Amygdala (tissue), 56 donors: ENCODE measurements at places on chromosomes 7 and 10.

- DNase-seq: no peak
These were observed 268.3 kb downstream of the TNS3 start for GRCh38 chr7:47313564-47313963.

DNA sequence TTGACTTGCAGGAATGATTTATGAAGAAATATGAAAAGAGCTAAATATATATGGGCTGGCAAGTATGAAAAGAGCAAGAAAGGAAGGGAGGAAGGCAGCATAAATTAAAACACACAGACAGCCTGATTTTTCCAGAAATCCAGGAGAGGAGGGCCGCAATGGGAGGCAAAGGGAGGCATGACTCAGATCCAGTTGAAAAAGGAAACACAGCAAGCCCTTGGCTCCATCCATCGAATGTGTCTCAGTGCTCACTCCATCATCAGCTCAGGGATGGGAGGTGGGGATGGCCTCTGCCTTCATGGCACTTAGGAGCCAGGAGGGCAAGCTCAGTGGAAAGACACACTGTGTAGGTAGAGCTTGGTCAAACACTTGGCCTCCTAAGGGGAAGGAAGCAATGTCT lies 75.7 kb upstream of the PDZD8 start:
- DNase-seq: no peak

DNA sequence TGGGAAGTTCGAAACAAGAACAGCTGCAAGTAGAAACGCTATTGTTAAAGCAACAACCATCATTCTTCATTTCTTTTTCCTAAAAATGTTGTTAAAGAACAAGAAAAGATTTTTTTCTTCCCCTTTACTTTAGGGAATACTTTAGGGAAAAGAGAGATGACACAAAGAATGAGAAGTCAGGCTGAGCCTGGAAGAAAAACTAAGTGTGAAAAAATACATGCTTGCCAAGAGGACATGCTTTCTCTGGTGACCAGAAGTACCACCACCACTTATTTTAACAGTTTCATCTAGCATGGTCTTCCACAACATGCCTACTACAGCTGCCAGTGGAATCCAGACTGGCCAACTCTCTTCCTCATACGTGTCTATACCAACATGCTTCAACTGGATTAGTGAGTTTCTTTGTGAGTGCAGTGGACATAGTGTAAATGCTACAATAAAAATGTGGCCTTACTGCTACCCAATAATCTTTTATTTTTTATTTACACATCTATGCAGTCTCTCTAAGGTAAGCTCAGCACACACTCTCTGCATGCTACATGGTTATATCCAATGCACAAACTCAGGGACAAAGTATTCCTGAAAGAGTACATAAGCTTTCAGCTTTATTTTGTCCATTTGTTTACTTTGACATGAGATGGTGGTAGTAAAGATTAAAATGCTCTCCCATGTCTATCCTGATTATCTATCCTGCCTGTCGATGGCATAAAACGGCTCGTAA lies 196.2 kb downstream of the TAX1BP1 start:
- DNase-seq: no peak

- DNase-seq: no peak
These were observed 66.9 kb downstream of the NXPH1 start for GRCh38 chr7:8500286-8500685.

- no peak for DNase-seq
These were observed 414.7 kb upstream of the GHITM start for GRCh38 chr10:83724471-83725241.

GRCh38 chr10:122181041-122181732 lies 89.9 kb upstream of the BTBD16 start:
- no peak for DNase-seq

- no peak for DNase-seq
These were observed 8.7 kb downstream of the SLC18A2 start for GRCh38 chr10:117249493-117250093.

DNA sequence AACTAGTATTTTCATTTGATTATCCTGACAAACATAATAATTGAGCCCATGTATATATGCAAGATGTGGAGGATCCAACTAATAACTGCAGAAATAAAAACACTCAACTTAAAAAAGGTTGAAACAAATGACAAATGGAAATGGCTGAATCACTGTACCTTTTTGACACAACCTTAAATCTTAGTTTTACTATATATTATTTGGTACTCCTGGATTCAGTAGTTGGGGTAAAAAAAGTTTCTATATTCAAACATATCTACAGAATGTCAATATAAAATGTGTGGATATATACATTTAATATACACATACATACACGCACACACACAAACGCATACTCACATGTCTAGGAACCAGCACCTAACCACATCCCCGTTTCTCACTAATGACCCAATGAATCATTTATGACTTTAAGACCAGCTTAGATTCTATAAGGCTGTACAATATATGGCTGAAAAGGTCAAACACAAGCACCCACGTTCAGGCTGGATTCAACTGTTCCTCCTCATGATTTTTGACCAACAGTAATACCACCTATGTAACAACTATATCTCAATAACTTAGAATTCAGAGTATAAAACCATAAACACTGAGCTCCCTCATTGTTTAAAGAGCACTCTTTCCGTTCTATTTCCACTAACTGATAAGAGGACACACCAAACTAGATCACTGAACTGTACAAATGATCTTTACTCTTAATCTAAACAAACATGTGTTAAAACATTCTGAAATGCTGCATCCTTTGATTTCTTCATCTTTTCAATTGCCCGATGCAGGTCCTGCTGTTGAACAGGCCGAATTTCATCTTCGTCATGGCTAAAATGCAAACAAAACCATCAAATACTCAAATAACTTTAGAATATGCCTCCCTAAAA lies 63.8 kb downstream of the ATAD1 start:
- no peak for DNase-seq

DNA sequence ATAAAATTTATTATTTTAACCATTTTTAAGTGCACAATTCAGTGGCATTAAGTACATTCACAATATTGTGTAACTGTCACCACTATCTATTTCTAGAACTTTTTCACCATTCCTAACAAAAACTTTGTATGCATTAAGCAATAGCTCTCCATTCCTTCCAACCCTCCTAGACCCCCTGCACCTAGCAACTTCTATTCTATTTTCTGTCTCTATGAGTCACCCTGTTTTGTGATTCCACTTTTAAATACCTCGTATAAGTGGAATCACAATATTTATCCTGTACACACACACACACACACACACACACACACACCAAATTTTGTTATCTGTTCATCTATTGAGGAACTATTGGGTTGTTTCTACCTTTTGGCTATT lies 89.2 kb downstream of the ARID5B start:
- DNase-seq: no peak

DNA sequence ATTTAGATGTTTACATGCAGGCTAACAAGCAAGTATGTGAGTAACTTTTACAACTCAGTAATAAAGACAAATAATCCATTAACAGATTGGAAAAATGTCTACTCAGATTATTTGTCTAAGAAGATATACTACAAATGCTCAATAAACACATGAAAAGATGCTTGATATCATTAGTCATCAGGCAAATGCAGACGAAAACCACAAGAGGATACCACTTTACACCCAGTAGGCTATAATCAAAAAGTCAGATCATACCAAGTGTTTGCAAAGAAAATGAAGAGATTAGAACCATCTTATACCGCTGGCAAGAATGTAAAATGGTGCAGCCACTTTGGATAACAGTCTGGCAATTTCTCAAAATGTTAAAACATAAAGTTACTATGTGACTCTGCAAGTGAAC lies 84.1 kb downstream of the MALSU1 start:
- DNase-seq: no peak

DNA sequence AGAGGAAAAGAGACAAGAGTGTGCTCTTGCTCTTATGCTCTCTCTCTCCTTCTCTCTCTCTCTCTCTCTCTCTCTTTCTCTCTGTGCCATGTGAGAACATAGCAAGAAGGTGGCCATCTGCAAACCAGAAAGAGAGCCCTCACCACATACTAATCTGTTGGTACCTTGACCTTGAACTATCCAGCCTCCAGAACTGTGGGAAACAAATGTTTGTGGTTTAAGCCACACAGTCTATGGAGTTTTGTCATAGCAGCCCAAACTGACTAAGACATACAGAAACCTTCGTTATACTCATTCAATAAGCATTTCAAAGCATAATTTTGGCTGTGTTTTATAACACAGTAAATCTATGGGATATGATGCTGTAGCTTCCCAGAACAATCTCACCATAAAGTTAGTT lies 56.4 kb upstream of the PLPP4 start:
- DNase-seq: no peak

- peak; percentile 47 for DNase-seq
These were observed 115.2 kb downstream of the HIP1 start for GRCh38 chr7:75623390-75624133.

DNA sequence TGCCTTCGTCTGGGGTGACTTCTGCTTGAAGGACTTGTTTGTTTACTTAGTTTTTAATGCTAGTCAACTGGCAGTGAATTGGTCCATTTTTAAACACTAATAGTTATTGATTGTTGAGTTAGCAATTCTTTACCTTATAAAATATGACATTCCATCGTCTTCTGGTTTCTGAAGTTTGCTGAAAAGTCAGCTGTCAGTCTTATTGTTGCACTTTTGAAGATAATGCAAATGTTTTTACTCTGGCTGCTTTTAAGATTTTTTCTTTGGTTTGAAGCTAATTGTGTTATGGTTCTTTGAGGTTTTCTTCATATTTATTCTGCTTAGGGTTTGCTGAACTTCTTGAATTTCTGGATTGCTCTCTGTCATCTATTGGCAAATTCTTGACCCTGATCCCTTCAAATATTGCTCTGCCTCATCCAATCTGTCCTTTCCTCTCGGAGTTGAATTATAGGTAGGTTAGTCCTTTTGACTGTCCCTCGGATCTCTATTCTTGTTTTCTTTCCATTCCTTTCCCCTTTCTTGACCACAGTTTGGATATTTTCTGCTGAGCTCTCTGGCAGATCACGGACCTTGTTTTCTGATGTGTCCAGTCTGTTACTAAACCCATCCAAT lies 24.2 kb downstream of the MGMT start:
- DNase-seq: no peak

- DNase-seq: no peak
These were observed 53.3 kb upstream of the ANLN start for GRCh38 chr7:36336390-36336789.

- no peak for DNase-seq
These were observed 37.2 kb downstream of the TCERG1L start for GRCh38 chr10:131274133-131274880.

DNA sequence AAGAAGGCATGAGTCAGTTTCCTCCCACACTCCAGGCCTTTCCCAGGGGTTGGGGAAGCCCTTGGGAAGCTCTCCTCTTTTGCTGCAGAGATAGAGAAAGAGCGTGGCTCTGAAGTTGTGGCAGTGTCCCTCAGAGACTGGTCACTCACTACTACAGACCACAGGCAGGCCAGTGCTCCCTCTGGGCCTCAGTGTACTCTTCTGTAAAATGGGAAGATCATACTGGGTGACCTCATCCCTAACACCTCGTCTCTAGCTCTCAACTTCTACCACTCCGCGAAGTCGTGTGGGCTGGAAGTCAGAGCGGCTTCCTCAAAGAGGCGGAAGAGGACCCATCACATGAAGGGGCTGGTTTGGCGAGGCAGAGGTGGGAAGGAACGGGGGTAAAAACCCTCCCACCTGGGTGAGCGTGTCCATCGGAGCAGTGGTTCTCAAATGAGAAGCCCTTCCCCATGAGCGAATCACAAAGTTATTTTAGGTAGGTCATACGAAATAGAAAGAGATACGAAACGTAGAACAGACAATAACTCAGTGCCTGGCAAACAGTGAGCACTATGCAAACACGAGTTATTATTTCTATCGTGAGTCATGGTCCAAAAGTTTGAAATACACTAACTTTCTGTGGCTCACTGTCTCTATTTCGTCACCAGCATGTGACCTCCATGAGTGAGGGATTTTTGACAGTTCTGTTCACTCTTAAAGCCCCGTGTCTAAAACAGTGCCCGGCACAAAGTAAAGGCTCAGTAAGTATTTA lies 32.7 kb downstream of the PRKAG2 start:
- no peak for DNase-seq

DNA sequence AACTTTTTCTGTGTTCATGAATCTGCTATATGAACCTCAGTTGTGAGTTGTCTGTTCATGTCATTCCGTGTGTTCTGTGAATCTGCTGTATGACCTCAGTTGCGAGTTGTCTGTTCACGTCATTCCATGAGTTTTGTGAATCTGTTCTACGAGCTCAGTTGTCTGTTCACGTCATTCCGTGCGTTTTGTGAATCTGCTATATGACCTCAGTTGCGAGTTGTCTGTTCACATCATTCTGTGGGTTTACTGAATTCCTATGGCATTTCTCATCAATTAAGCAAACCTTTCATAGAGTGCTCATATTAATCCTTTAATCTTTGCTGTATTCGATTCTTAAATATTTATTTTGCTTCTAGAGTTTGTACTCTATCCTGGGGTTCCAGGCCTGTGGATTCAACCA lies 150.6 kb downstream of the DIP2C start:
- DNase-seq: no peak

DNA sequence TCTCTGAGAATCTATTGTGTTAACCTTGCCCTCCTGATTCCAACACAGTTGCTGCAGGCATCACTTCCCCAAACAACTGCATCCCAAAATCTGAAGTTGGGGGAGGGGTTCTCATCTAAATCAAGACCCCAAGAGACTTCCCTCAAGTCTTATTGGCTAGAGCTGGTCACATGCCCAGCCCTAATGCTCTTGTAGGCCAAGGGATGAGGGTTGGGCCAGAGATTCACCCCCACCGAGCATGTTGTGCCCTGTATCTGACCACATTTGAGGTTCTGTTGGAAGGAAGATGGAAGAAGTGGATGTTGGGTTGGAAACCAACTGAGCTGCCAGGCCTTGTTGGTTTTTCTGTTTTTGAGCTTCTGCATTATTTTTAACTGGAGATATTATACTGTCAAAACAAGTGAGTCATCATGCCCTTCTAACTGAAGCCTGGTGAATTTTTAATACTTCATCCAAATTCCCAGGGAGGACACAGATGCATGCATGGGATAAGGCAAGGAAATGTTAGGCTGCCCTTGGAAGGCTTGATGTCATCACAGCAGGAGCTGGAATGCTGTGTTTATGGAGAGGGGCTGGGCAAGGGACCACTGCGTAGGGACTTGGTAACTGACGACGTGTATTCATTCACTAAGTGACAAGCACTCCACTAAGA lies 68.6 kb upstream of the CACUL1 start:
- no peak for DNase-seq

- DNase-seq: no peak
These were observed 33.9 kb downstream of the ASB13 start for GRCh38 chr10:5632446-5632845.

GRCh38 chr10:23158370-23158769 lies 33.7 kb upstream of the PTF1A start:
- no peak for DNase-seq
